ENCODE measurements at places on chromosomes 7 and 10. TPM values are rescaled to one million over a fixed set of nuclear protein-coding genes. Genes with fewer than 3 reads are reported as not detected.

GRCh38 chr7:157674715-157675426 lies 338.1 kb downstream of the DNAJB6 start:
- DNase-seq, result no peak

DNA sequence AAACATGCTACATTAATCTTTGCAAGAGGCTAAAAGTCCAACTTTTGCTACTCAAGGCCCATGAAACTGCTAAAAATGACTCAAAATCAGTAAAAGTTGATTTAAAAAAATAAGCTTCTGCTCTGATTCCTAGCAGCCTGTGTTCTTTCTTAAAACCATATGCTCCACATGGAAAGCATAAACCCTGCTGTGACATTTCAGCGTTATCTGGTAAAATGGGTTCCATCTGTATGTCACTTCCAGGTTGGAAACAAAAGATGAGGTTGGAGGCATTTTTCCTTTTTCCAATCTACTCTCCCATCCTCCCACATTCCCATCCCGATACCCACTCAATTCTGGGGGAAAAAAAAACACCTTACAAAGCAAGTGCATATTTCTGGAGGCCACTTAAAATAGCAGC lies 439.5 kb downstream of the NEBL start:
- no peak for DNase-seq

DNA sequence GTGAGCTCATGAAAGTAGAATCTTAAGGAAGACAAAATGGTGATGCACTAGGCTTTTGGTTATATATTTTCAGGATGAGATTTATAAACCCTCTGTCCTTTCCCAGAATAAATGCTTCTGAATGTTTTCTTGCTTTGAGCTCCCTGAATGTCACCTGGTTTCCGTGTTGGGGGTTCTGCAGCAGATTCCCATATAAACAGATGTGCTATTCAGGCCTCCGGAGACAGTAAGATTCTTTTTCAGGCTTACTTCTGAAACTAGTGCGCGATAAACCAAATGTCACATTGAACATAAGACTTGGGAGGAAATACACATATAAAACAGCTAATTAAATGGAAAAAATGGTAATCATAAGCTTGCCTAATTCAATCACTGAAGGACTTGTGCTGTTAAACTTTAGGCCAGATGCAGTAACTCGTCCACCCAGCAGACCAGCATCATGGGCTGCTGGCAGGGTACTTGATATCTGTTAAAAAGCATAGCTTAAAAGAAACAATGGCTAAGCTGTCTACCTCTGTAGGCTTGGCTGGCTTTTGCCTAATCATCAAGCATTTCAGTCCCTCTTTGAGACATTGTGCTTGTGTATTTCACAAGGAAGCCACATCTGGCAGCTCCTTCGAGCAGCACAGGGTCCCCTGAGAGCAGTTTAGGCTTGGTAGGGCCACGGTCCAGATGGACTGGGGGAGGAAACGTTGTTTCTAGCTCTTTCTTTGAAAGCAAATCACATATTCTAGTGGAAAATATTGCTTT lies 281.2 kb upstream of the KIAA1217 start:
- no peak for DNase-seq

DNA sequence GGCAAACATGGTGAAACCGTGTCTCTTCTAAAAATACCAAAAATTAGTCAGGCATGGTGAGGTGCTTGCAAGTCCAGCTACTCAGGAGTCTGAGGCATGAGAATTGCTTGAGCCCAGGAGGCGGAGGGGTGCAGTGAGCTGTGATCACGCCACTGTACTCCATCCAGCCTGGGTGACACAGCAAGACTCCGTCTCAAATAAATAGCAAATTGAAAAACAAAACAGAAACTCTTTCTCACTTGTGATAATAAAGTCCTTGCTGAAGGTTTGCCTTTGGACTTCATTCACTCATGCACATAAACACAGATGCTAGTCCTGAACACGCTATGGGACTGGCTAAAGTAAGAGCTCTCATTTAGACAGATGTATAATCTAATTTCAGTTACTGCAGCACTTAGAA lies 37.6 kb downstream of the ANK3 start:
- DNase-seq, result no peak

Gene SEPTIN14
- total RNA-seq, result not detected

Data from Karpas-422 (cell line).